ENCODE measurements at places on chromosomes 3 and 15.

GRCh38 chr15:25909806-25910205 is 46.7 kb upstream of the ATP10A start:
- DNase-seq = no peak

GRCh38 chr3:3334491-3334890 is 155.0 kb upstream of the CRBN start:
- DNase-seq = no peak

- no peak for DNase-seq
Measured at GRCh38 chr15:78327466-78327865, 12.7 kb upstream of the CRABP1 start.

- DNase-seq = no peak
Measured at GRCh38 chr3:73536952-73537351, 87.8 kb downstream of the PDZRN3 start.

DNA sequence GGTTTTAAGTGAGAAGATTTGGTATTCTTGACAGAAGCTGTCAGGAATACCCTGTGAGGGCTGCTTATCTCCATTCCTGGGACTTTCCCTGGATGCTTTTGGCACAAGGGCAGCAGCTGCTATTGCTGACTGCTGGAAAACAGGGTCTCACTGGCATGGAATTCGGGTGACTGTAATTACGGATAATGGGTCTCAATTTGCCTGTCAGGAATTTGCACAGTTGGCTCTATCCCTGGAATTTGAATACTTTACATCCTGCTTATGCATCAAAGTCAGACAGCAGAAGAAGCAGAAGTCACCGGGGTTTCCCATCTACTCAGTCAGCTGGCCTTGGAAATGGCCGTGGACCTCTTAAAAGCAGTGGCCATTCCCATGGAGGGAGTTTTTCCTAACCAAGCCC is 25.9 kb upstream of the AKAP13 start:
- DNase-seq = no peak

GRCh38 chr3:101719604-101720185 is 4.7 kb upstream of the CEP97 start:
- DNase-seq = no peak

DNA sequence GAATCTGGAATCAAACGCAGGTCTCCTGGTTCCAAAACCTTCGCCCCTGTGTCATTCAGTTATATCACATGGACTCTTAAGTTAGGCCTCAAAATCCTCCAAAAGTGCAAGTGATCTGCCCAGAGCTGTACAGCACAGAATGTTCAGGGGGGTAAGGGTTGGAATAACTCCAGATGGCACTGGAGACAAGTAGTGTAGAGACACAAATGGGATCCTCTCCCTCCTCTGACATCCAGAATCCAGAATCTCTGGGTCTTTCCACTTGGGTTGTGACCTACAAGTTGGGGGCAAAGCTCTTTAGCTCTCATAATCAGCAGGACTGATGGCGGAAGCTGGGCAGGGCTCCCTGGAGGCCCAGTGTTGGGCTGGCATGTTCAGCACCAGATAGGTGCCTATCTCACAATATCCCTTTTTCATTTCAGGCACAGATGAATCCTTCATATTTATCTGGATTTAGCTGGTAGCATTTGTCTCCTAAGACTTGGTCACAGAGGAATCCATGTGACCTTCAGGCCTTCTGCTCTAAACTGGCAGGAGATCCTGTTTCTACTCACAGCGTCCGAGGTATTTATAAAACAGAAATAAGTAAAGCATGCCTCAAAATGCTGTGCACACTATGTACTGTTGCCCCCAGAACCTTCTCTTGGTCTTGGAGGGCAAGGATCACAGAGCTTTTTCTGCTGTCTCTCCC is 15.4 kb downstream of the ABHD2 start:
- DNase-seq = no peak

GRCh38 chr15:100866386-100867330 is 13.0 kb upstream of the ALDH1A3 start:
- DNase-seq = no peak

GRCh38 chr3:141279077-141279967 is 47.7 kb downstream of the PXYLP1 start:
- peak; percentile 30 for DNase-seq

GRCh38 chr15:42665827-42666226 is 71.1 kb downstream of the CDAN1 start:
- no peak for DNase-seq

- peak; percentile 57 for DNase-seq
Measured at GRCh38 chr3:186287711-186288110, 74.3 kb downstream of the DGKG start.

DNA sequence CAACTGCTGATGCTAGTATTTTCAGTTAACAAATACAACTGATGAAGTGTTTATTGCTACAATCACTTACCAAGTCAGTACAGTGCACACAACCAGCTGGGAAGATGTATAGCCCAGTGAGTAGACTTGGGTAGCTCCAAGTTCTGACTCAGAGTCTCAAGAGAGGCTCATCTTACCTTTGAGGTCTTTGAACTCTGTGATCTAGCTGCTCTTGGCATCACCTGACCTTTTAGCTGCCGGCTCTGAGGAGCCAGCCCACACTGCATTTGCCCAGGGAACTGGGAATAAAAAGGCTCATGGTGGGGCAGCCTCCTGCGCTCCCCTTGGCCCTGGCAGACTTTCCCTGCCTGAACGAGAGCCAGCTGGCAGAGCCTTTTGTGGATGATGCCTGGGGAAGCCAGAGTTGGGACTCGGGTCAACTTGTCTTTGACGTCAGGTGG is 82.6 kb downstream of the CEMIP start:
- DNase-seq = peak; percentile 84

- DNase-seq = no peak
Measured at GRCh38 chr3:181892848-181893247, 181.1 kb downstream of the SOX2 start.

DNA sequence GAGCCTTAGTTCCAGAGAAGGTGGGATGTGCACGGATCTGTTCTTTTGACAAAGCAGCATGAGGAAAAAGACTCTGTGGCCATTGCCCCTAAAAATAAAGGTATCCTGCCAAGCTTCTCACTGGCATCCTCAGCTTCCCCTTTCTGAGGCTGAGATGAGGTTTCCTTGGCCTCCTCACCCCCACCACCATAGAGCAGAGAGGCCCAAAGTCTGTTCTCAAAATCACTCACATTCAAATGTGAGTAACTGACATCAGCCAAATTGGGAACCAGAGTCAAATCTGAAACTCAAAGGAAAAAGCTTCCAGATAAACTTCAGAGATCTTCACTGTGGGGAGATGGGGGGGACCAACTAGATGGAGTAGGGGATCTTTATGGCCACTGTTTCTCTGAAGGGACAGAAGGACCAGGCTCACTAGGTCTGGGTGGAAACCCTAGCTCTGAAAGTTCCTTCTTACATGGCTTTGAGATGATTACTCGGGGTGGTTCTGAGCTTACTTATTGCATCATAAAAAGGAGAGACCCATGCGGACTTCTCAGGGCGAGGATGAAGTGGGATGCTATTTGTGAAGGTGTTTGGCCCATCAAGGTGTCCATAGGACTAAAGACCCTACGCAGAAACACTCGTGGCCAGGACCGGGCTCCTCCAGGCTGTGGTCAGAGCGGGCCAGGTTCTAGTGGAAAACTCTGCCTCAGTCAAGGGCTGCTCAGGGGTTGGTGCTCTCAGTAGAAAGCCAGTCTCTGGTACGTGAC is 61.5 kb upstream of the MEF2A start:
- DNase-seq = no peak

- no peak for DNase-seq
Measured at GRCh38 chr15:56886363-56886931, 32.0 kb upstream of the TCF12 start.

DNA sequence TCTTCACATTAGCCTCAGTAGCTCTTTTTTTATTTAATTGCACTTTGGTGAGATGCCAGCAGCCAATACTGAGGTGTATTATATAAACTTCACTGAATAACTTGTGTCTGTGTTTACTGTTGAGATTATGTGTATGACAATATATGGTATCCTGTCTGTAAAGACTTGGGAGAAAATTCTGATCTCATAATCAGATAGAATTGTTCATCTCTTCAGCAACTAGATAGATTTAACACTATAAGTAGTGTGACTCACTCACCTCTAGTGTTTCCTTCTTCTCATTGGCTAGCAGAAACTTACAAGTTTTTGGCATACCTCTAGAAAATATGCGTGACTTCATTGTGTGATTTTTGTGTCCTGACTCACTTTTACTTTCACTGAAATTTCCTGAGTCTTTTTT is 67.6 kb upstream of the TGFBR2 start:
- DNase-seq = no peak

- no peak for DNase-seq
Measured at GRCh38 chr3:178405531-178405930, 130.7 kb upstream of the KCNMB2 start.

DNA sequence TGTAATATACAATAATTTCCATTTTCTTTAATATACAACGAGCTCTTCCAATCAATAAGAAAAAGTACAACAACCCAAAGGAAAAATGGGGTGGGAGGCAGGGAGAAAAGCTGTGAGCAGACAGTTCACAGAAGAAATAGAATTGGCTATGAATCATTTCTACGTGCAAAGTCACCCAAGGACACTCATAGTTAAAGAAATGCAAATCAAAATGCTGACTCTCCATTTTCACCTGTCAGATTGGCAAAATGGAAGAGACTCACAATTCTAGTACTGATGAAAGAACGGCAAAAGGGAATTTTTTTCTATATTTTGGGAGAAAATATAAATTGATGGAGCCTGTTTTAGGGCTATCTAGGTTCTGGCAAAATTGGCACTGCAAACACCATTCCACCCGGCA is 116.3 kb upstream of the MEF2A start:
- no peak for DNase-seq

GRCh38 chr3:46947981-46948791 is 28.4 kb downstream of the CCDC12 start:
- DNase-seq = peak; percentile 42

GRCh38 chr3:157475921-157476414 is 27.2 kb downstream of the VEPH1 start:
- no peak for DNase-seq

DNA sequence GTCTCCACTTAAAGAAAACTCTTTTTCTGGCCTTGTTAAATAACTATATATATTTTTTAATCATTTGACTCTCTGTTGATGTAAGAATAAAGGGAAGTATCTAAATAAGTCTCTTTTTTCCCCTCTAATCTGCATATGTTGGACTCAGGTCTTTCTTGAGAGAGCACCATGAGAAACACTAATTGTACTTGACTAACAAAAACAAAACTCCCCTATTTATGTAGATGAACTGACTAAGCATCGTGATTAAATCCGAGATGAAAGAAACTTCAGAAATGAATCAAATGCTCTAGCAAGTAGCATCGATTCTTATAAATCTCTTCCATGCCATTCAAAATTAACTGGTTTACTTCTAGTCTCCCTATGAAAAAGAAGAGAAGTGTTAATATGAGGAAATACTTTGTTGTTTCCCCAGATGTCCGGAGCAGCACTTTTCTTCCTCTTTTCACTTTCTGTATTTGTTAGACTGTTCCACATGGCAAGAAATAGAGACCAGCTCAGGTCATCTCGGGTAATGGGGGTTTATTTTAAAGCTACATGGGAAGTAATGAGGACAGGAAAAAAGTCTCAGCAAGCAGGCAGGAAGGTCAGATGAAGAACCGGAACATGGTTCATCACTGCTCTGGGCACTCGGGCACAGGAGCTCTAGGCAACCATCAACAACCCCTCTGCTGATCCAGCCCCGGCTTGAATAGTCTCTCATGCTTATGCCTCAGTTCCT is 288.3 kb downstream of the CNTN6 start:
- DNase-seq = no peak

- DNase-seq = no peak
Measured at GRCh38 chr3:47221798-47222197, 57.9 kb upstream of the SETD2 start.

- DNase-seq = no peak
Measured at GRCh38 chr3:42424911-42425310, 14.5 kb upstream of the LYZL4 start.

- DNase-seq = no peak
Measured at GRCh38 chr3:182969853-182970252, 10.5 kb downstream of the DCUN1D1 start.

DNA sequence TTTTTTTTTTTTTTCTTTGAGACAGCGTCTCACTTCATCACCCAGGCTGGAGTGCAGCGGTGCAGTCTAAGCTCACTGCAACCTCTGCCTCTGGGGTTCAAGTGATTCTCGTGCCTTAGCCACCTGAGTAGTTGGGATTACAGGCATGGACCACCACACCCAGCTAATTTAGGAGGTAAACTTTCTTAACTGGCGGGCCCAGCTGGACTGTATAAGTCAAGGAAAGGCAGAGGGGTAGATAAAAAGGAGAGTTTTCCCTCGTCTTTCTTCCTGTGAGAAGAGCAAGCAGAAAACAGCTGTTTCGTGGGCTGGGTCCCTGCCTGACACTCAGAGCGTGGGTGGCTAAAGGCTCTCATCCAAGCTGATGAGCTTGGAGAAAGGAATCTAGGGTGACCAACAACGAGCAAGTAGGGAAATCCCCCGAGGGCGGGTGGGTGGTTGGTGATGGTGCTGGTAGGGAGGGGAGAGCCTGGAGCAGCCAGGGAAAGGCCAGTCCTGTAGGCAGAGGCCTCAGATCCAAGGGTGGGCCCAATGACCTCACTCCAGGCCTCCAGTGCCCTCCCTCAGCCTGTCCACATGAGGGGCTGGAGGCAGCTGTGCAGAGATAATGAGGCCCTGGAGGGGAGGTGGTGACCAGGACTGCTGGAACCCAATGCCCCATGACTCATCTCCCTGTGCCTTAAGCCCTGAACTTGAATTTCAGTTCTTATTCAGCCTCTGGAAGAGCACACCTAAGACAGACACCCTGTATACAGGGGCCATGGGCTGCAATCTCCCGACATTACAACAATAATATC is 43.1 kb upstream of the LIMD1 start:
- DNase-seq = peak; percentile 51

DNA sequence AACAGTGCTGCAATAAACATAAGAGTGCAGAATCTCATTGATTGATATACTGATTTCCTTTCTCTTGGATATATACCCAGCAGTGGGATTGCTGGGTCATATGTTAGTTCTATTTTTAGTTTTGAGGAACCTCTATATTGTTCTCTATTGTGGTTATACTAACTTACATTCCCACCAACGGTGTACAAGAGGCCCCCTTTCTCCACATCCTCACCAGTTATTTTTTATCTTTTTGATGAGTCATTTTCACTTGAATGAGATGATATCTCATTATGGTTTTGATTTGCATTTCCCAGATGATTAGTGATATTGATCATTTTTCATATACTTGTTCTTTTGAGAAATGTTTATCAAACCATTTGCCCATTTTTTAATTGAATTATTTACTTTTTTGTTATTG is 12.4 kb upstream of the IREB2 start:
- DNase-seq = no peak

DNA sequence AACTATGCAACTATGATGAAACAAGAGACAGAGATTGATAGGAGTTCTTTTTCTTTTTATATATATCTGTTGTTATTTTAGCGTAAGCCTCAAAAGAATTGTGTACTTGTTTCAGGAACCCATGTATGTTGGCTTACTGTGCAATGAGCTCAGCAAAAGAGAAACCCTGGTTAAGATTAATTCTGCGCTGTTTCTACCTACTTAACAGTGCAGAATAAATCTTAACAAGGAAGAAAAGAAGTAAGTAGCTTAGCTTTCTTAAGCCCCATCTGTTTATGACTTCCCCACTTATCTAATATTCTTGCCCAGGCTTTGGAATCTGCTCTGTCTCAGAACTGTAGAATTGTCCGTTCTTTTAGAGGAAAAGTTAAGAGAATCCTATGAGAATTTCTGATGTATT is 27.4 kb downstream of the ECT2 start:
- no peak for DNase-seq
